Fibroblast of skin of right quadriceps (primary cell): ENCODE measurements at places on chromosomes 4 and X.
A peak's percentile ranks its signal among the peaks of the same experiment; 100 is the strongest.

- no peak for DNase-seq
These were observed 84.2 kb upstream of the TMEM164 start for GRCh38 chrX:109918753-109919152.

DNA sequence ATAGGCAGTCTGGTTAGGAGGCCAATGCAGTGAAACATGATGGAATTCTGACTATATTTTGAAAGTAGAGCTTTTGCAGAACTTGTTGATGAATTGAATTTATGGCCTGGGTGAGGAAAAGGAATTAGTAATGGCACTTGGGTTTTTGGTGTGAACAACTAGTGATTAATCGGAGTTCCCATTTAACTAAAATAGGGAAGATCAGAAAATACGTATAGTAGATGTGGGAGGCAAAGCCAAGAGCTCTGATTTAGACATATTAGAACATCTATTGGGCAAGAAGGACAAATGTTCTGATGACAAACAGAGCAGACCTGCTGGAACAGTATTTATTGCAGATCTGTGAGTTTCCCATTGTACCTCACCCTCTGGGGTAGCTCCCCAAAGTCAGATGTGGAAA is 12.3 kb upstream of the NDP start:
- DNase-seq: no peak

- no peak for DNase-seq
These were observed 554.9 kb downstream of the KLHL4 start for GRCh38 chrX:88072339-88073030.

DNA sequence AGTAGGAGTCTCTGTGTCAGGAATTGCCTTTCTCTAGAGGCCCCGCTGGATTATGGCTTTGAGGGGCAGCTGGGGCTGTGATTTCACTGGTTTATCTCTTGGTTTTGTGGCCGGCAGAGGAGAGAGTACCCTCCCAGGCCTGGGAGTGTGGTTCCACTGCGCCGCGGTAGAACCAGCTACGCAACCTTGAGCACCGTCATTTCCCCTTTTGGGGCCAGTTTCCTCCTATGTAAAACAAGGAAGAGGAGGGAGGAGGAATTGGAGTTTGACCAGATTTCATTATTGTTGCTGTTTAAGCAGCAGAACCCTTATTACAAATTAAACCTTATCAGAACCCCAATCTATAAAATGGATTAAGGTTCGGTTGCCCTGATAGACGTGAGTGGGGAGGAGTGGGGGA is 4.4 kb downstream of the SOX3 start:
- DNase-seq: no peak

GRCh38 chr4:7863911-7864681 is 75.6 kb downstream of the AFAP1 start:
- DNase-seq: peak; percentile 31

GRCh38 chrX:3529466-3530010 is 183.1 kb upstream of the MXRA5 start:
- DNase-seq: peak; percentile 39

GRCh38 chr4:183675625-183676024 is 16.5 kb downstream of the TRAPPC11 start:
- peak; percentile 27 for DNase-seq

DNA sequence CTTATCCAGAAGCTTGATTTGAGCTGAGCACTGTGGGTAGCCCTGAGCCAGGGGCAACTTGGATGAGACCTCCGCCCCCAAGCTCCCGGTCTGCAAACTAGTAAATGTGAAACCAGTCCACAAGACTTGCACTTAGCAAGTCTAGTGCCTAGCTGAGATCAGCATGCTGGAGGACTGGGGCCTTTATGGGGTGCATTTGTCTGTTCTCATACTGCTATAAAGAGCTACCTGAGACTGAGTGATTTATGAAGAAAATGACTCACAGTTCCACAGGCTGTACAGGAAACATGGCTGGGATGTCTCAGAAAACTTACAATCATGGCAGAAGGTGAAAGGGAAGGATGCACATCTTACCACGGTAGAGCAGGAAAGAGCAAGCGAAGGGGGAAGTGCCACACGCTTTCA is 42.1 kb upstream of the HOPX start:
- DNase-seq: no peak

DNA sequence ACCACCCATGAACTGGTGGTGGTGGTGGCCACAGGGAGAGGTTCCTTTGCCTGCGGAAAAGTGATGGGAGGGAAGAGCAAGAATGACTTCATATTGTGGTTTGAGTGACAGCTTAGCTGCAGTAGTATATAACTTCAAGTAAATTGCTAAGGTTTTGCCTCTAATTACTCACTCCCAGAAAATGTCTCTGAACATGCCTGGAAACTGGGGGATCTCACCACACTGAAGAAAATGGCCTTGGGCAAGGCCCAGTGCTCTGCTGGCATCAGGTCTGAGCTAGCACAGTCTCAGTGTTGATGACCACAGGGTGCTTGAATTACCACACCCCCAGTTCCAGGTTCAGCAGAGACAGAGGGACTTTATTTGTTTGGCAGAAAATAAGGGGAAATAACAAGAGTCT is 2085.4 kb downstream of the ARAP2 start:
- DNase-seq: peak; percentile 43
